ENCODE measurements at places on chromosomes 3 and 15. TPM values are rescaled to one million over a fixed set of nuclear protein-coding genes. Genes with fewer than 3 reads are reported as not detected.

The CFAP91 gene
- 0.50 TPM for total RNA-seq

The TMEM108 gene
- total RNA-seq = 0.89 TPM

The TMPRSS7 gene
- total RNA-seq = not detected

The SLC6A1 gene
- not detected for total RNA-seq

The SPESP1 gene
- total RNA-seq = 3.7 TPM

The KIAA1143 gene
- total RNA-seq = 17.0 TPM

The SLC26A6 gene
- total RNA-seq = 35.1 TPM

The ADAMTSL3 gene
- total RNA-seq = 1.0 TPM

The COL6A5 gene
- not detected for total RNA-seq
